Stimulated activated CD8-positive, alpha-beta memory T cell treated with anti-CD3 and anti-CD28 coated beads, Interleukin-15, amount 100 ng/mL, for 4 hours (primary cell): ENCODE measurements at places on chromosomes 3 and 15.

- no peak for DNase-seq
Measured at GRCh38 chr3:131388490-131388799, 6.9 kb downstream of the NUDT16 start.

- no peak for DNase-seq
Measured at GRCh38 chr3:318903-319302, 122.3 kb downstream of the CHL1 start.

- peak; percentile 17 for DNase-seq
Measured at GRCh38 chr3:121431726-121432517, 113.9 kb downstream of the POLQ start.

GRCh38 chr3:103589770-103590169 is 1155.0 kb downstream of the ZPLD1 start:
- DNase-seq: no peak

DNA sequence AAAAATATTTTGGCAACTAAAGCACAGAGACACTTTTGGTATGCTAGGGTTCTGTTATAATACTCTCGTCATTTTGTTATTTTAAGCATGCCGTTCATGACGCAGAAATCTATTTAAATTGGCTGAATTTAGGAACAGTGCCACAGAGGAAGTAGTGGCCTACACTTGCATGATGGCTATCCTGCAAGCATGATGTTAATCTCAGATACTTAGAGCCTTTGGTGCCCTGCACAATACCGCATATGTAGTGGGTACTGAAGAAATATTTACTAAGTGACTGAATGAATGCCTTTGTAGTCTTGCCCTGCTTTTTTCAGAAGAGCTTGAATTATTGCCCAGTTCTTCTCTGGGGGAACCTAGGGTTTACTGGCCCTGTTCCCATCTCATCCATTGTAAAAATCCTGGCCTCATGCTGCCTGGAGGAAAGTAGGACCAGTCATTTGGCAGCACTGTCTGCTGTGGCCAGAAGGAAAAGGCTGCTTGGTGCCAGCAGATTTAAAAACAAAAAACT is 79.0 kb downstream of the SERPINI1 start:
- DNase-seq: no peak

DNA sequence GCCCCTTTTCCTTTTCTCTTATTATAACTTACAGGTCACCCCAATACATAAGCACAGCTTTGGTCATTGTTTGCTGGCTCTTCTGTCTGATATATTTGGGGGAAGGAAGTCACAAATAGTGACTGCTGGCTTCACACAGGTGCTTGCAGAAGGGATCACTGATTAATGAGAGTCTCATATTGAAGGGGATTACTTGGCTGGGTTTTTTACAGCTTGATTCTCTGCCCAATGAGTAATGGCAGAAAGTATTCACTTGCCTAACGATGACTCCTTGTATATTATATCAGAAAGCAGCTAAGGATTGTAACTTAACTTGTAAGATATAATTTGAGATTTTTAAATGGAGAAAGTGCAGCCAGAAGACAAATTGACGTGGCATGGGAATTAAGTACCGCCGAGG is 119.3 kb upstream of the PFN2 start:
- no peak for DNase-seq

- DNase-seq: no peak
Measured at GRCh38 chr15:49247556-49248110, 77.6 kb downstream of the GALK2 start.

- DNase-seq: no peak
Measured at GRCh38 chr15:55823699-55824340, 80.9 kb upstream of the PRTG start.

DNA sequence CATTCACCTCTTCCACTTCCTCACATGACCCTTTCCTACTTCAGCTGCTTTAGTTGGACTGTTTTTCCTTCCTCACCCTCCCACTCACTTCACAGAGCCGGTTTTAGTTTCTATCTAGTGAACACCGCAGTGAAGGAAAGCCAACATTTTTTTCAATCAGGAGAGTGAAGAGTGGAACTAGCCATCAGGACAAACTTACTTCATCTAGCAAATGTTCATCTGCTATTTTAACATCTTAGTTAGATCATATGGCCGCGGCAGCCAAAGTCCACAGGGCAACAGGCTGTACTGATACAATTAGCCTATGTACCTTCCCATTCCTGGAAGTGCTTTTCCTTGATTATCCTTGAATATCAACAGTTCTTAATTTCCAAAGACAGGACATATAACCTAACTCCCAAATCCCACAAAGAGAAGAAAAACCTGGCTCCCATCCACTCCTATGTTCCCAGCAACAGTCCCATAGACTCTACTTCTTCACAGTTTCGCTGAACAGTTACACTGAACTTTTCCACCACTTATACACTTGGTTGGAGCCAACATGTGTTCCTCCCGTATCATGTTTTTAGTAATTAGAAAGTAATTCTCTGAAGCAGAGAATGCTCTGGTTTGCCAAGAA is 456.2 kb upstream of the THBS1 start:
- no peak for DNase-seq

GRCh38 chr3:149541091-149541491 is 66.6 kb downstream of the TM4SF4 start:
- no peak for DNase-seq

DNA sequence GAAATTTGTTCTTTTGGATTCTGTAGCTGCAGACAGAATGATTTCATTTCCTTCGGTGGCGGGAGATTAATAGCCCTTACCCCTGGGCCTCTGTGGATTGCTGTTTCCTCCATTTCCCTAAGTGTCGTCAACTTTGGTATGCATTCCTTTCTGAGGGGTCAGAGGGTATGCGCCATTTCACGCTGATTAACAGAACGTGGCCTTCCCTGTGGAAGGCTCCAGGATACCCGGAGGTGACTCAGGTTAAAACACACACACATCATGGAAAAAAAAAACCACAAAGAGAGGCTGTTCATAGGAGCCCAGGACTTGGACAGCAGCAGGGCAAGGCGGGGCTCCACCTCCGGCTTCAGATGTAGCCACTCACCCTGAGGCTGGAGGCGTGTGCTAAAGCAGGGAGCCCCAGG is 51.9 kb downstream of the EPHB1 start:
- no peak for DNase-seq

- no peak for DNase-seq
Measured at GRCh38 chr15:78740904-78741274, 70.4 kb downstream of the ADAMTS7 start.

DNA sequence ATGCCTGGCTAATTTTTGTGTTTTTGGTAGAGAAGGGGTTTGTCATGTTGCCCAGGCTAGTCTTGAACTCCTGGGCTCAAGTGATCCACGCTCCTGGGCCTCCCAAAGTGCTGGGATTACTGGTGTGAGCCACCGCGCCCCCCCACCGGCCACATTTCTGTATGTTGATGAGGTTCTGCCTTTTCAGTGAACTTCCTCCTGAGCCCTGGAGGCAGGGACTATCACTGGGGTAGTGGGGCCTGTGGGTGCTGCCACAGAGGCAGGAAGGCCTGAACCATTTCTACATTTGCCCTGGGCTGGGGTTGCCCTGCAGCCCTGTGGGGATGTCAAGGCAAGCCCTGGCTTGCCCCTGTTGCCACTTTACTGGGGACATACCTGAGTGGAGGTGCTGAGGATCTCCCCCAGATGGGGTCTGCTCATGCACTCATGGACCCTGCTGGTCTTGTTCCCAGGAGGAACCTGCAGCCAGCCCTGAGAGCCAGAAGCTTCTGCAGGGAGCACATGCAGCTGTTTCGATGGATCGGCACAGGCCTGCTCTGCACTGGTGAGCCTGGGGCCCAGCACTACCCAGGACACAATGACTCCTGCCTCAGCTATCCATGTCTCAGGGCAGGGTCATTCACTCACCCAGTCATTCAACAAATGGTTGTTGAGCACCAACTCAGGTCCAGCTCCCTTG is 5.7 kb downstream of the SLC28A1 start:
- DNase-seq: no peak

- no peak for DNase-seq
Measured at GRCh38 chr15:78996894-78997275, 52.0 kb upstream of the CTSH start.

DNA sequence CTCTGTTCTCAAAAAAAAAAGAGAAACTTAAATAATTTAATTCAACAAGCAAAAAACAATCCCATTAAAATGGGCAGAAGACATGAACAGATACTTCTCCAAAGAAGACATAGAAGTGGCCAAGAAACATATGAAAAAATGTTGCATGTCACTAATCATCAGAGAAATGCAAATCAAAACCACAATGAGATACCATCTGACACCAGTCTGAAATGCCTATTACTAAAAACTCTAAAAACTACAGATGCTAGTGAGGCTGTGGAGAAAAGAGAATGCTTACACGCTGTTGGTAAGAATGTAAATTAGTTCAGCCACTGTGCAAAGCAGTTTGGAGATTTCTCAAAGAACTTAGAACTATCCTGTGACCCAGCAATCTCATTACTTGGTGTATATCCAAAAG is 382.9 kb downstream of the OTOL1 start:
- DNase-seq: no peak

GRCh38 chr3:145983101-145983500 is 177.9 kb downstream of the PLOD2 start:
- DNase-seq: no peak

GRCh38 chr3:123773681-123774431 is 110.3 kb downstream of the MYLK start:
- no peak for DNase-seq

DNA sequence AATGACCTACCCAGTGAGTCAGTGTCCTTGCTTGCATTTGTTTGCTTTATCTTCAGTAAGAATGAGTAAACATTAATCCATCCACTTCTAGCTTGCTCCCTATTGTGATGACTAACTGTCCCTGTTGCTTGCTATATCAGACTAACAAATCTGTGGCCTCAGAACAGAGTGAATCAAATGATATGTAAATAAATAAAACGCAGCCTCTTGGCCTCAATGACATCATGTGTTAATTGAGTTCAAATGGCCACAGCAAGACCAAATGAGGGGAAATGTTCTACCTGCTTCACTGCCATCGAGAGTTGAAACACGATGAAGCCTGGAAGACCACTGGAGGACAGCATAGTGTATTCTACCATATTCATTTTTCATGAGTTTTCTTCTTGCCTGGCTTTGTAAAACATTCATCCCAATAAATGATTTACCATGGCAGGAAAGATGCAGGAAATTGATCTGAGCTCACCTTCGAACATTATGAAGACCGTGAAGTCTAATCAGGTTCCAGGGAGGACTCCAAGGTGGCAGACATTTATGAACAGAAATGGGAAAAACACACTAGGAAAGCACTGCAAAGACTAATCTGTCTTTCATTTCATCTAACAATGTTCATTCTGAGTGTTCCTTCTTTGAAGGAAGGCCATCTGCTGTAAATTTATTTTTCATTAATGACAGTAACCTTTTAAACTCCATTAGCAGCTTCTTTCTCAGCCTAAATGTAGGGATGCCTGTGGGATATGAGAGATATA is 1144.5 kb downstream of the TUSC7 start:
- no peak for DNase-seq

- DNase-seq: no peak
Measured at GRCh38 chr15:90022345-90022744, 21.2 kb downstream of the ZNF710 start.

DNA sequence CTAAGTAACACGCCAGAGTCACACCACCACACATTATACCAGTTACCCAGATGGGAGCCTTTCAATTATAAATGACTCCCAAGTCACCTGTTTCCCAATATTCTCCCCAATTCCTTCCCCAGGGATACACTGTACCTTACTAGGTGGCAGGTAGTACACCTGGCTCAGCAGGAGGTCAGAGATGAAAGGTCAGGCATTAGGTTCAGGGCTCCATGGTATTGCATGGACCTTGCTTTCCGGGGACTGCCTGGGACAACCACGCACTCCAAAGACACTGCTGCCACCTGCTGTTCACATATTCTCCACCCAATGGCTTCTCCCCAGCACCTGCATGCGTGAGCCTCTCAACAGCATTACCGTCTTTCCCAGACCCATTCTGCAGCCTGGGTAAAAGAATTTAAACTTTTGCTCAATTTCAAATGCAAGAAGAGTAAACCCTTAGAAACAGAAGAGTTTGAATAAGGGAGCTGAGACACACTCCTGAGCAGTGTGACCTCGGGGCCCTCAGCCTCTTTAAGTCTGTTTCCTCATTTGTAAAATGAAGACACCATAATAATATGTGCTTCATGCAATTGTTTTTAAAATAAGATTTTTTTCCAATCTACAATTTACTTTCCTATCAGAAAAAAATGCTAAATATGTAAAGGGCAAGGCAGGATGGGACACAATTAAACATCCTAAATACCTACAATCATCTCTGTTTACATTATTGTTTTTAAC is 28.0 kb upstream of the LACTB start:
- DNase-seq: peak; percentile 29

DNA sequence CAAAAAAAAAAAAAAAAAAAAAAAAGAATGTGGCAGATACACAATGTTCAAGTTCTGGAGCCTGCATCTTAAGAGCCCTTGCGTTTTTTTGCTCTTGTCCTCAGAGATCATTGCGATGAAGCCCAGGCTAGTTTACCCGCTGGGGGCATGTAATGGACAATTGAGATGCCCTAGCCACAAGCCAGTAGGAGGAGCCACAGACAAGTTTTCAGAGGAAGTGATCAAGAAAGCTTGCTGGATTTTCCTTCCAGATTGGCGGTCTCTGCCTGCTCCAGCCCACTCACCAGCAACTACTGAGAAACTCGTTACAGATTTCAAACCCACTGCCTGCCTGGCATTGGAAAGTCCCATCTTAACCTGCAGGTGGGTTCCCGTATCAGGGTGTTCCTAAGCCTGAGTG is 192.1 kb upstream of the EOMES start:
- no peak for DNase-seq

DNA sequence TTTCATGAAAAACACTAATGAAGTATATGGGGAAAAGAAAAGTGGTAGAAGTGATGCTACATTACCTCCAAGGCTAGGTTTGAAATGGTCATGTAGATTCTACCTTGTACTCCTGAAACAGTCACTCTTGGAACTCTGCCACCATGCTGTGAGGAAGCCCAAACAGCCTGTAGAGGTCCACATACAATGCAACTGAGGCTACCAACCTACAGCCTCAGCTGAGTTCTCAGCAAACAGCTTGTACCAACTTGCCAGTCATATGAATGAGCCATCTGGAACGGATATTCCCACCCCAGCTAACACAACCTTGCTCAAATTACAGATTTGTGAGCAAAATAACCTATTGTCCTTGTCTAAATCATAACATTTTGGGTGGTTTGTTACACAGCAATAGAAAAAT is 193.5 kb downstream of the ULK4 start:
- DNase-seq: no peak

DNA sequence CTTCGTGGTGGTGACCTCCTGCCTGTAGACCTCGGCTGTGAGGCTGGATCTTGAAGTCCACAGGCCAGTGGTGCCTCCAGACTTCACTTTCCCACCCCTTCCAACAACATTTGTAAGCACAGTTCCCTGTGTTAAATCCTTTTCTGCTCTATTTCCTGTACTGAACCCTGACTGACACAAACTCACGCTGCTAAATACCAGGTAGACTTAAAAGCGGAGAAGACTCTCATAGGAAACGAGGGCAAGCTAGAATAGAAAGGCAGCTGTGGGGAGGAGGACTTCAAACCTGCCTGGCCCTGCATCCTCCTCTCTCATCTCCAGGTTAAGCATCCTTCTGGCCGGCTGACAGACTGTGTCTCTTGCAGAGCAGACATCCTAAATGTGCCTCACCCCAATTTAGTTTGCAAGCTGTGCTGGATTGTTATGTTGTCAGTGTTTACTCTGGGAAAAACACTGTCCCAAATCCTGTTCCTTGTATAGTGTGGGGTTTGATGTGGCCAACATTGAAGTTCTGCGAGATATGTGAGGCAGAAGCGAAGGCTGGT is 58.5 kb upstream of the LARS2 start:
- DNase-seq: no peak
